ENCODE measurements at places on chromosomes 11 and 22.
A peak's percentile ranks its signal among the peaks of the same experiment; 100 is the strongest.

GRCh38 chr11:46240371-46240770 is 37.1 kb upstream of the CREB3L1 start:
- no peak for DNase-seq

DNA sequence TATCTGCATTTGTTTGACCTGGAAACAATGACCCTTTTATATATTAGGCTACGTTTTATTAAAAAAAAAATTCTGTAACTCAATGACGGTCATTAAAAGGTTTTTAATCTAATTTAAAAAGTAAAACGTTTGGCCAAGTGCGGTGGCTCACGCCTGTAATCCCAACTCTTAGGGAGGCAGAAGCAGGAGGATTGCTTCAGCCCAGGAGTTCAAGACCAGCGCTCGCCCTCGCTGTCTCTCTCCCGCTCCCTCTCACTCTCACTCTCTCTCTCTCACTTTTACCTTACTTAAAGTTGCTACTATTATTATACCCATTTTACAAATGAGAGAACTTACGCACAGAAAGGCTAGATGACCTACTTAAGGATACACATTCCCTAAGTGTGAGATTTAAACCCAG is 814 bp upstream of the NARS2 start:
- DNase-seq = no peak

GRCh38 chr11:60880643-60881282 is 13.4 kb downstream of the ZP1 start:
- no peak for DNase-seq

GRCh38 chr11:5269715-5270147 is at the start of gene HBE1:
HBE1 (minus strand) TSS chr11:5269945; CDS start chr11:5269890, 55 bp downstream.
- DNase-seq = no peak

DNA sequence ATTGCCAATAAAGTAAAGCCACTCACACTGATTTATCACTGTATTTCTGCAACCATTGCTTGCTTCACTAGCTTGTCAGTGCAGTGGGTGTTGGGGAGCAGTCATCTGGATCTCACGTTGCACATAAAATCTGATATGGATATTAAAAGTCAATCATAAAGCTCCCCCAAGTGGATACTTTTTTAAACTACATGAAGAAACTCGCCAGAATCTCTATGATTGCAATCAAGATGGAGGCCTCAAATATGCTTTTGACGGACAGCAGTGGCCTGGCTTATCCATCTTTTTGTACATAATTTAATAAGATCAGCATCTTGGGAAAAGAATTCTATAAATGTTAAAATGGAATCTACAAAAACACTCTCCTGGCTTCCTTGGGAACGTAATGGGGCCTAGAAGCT is 137.7 kb downstream of the WT1 start:
- DNase-seq = peak; percentile 58

DNA sequence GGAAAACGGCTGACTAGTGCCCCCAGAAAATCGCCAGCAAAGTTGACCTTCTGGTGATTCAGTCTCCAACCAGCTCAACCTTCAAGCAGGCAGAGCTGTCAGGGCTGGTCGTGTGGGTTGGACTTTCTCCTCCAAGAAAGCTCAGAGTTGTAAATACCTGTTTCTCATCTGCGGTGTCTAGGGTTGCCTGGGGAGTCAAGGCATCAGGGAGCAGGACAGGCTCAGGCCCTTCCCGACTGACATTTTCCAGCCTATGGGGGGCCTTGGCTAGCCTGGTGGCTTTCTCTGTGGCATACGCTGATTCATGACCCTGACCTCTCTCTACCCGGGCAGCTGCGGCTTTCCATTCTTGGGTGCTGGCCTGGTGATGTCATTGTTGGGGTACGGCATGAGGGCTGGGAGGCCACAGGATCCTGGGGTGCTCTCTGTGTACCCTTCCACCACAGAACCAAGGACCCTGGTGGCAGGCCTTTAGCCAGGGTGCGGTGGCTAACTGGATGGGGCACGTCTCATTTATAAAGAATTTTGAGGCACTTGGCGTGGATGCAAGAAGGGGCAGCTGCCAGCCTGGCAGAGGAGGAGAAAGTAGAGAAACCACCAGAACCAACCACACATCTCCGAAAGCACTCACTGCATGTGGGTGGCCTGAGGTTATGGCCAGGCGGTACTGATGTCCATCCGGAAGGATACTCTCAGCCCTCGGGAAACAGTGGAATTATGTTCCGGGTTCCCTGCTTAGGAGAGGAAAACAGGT is 64.9 kb downstream of the BCR start:
- no peak for DNase-seq

GRCh38 chr11:134139873-134140331 is 71.0 kb downstream of the JAM3 start:
- DNase-seq = peak; percentile 71

DNA sequence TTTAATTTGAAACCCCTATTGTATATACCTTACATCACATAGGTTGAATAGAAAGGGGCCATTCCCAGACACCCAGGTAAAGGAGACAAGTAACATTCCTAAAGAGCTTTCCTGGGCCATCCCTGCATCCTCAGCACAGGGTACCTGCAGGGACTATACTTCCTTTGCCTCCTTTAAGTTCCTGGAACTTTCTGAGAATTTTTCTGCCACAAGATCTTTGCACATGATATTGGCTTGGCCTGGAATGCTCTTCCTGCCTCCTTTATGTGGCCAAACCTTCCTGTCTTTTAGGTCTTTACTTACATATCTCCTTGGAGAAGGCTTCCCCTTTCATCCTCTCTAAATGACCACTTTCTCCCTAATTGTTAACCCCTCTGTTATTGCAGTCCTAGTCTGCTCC is 7.9 kb upstream of the AMOTL1 start:
- DNase-seq = no peak

- no peak for DNase-seq
Observed at GRCh38 chr22:16831257-16831656, 6.0 kb upstream of the XKR3 start.

DNA sequence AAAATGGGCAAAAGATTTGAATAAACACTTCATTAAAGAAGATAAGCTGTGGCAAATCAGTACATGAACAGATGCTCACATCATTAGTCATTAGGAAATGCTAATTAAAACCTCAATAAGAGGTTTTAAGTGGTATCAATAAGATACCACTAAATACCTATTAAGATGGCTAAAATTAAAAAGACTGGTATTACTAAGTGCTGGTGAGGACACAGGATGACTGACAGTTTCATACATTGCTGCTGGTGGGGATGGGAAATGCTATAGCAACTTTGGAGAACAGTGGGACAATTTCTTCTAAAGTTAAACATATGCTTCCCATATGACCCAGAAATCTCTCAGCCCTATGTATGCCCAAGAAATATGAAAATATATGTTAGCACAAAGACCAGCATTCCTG is 69.2 kb downstream of the COMMD9 start:
- no peak for DNase-seq

DNA sequence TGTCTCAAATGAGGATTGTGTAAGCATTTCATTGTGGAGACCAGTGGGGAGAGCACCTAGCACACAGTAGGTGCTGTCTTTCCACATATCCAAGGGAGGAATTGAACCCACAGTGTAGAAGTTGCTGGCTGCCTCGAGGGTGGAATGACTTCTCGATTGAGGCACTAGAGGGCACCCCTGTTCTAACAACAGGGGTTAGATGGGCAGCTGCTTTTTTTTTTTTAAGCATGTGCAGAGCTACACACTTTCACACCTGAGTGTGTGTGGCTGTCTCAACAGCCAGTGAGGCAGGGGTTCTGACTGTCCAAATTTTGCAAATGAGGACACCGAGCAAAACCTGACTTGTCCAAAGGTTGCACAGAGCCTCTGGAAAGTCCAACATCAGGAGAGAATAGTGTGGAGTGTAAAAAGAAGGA is 118.2 kb upstream of the CRYBB3 start:
- peak; percentile 55 for DNase-seq

DNA sequence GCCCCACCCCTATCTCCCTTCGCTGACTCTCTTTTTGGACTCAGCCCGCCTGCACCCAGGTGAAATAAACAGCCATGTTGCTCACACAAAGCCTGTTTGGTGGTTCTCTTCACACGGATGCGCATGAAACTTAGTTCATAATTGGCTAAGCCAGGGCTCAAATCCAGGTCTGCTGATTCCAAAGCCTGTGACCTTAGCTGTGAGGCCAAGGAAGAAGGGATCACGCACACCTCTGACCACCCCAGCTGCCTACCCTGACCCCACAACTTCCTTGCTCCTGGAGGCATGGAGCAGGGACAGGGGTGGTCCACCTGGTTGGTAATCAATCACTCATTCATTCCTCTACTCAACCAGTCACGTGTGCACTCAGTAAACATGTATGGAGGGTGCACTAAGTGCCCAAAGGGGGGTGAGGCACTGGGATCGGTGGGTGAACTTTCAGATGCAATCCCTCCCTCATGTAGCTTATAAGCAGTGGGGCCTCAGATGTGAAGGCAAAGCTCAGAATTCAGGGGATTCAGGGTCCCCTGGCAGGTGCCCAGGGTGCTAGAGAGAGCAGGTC is 10.3 kb downstream of the FXYD2 start:
- DNase-seq = no peak

DNA sequence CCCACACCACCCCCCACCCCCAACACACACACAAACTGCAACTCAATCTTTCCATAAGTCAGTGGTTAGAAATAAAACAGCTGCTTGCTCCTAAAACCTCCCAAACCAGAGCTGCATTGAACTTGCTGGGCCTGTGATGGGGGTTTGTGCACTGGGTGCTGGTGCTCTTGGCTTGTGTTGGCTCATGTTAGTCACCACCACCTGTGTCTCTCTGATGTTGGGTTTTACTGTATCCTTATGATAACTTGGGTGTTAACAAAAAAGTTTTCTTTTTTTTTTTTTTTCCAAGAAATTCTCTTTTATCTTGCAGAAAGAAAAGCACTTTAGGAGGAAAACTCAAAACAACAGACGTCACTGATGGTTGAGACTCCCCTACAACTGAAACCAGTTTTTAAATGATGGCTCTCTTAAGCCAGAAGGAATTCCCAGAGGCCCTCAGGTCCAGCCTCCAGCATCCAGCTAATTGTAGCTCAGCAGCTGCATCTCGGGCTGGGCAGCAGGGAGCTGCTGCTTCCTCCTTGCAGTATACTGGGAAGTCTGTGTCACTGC is 79.9 kb upstream of the DRD2 start:
- DNase-seq = no peak

DNA sequence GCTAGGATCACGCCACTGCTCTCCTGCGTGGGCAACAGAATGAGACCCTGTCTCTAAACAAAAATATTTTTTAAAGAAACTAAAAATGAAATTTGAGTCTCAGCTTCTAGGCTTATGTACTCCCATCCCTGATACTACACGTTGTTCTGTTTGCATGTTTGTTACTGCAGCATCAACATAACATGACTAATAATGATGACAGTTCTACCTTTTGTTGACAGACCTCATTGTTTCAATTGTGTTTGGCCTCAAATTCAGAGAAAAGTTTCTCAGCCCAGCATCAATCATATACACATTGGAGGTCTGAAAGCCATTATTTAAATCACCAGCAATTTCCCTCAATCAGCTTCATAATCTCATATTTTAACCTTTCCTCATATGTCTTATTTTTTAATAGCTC is 20.8 kb downstream of the LAYN start:
- no peak for DNase-seq

- DNase-seq = no peak
Observed at GRCh38 chr11:126331286-126331685, 24.2 kb upstream of the ST3GAL4 start.

GRCh38 chr11:75107187-75107586 is 10.5 kb upstream of the OR2AT4 start:
- no peak for DNase-seq

GRCh38 chr11:107478922-107479321 is 21.3 kb upstream of the CWF19L2 start:
- DNase-seq = no peak

GRCh38 chr11:4044976-4045646 is 49.5 kb upstream of the RRM1 start:
- DNase-seq = no peak

DNA sequence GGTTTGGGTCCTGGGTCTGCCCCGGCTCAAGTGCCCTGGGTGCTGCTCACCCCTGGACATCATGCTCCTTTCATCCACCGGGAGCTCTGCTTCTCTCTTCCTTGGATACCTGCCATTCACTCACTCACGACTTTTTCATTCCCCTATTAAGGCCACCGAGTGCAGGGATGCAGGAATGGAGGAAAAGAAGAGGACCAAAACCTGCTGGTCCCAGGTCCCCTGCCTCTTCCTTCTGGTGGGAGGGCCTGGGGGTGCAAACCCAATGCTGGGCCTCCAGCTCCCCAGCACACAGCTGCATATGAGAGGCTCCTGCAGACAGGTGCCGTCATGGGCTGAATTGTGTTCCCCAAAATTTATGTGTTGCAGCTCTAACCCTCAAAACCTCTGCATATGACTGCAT is 36.8 kb upstream of the MYEOV start:
- no peak for DNase-seq

GRCh38 chr11:30000986-30001750 is 15.7 kb downstream of the KCNA4 start:
- no peak for DNase-seq

Measured in Jurkat, Clone E6-1 (cell line).